ENCODE measurements at places on chromosomes 3 and 15. TPM values are rescaled to one million over a fixed set of nuclear protein-coding genes. Genes with fewer than 3 reads are reported as not detected.
A peak's percentile ranks its signal among the peaks of the same experiment; 100 is the strongest.

- H3K27me3 ChIP-seq: peaks cover 17% of the 10 kb centered on the region
- DNase-seq: no peak
- no peak overlapping the region for H3K27ac ChIP-seq
- peaks cover 16% of the 10 kb centered on the region for H3K4me1 ChIP-seq
- no peak overlapping the region for H3K4me3 ChIP-seq
Observed at GRCh38 chr3:118811236-118811732, 223.4 kb downstream of the IGSF11 start.

GRCh38 chr3:35144011-35144410 is 495.3 kb upstream of the ARPP21 start:
- DNase-seq: no peak
- H3K4me1 ChIP-seq: no peaks in the 10 kb centered on the region
- H3K27me3 ChIP-seq: no peaks in the 10 kb centered on the region

DNA sequence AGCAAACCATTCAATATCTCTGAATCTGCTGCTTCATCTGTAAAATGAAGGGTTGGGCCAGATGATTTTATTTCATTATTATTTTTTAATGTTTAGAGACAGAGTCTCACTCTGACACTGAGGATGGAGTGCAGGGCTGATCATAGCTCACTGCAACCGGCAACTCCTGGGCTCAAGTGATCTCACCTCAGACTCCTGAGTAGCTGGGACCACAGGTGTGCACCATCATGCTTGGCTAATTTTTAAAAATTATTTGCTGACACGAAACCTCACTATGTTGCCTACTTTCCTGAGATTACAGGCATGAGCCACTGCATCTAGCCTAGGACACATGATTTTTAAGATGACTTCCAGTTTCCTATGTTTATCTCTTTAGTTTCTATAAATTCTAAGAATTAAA is 105.8 kb downstream of the P3H2 start:
- no peak overlapping the region for H3K27ac ChIP-seq
- no peaks in the 10 kb centered on the region for H3K4me1 ChIP-seq
- no peak for DNase-seq
- peaks cover 22% of the 10 kb centered on the region for H3K27me3 ChIP-seq
- no peak overlapping the region for H3K4me3 ChIP-seq
- H3K36me3 ChIP-seq: no peaks in the 10 kb centered on the region

DNA sequence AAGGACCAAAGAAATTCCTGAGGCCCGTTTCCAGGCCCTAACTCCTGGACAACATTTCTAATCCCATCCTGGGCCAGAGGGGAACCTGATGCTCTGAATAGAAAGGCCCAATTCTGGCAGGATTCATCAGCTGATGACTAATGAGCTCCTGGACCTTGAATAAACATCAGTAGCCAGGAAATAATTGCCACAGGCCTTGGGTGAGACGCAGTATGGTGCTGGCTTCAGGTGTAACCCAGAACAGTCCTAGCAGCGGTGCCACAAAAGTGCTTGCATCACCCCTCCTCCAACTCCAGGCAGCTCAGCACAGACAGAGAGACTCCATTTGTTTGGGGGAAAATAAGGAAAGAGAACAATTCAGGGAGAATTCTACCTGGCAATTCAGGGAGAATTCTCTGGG is 184.7 kb upstream of the POU1F1 start:
- H3K27me3 ChIP-seq: peaks cover 8% of the 10 kb centered on the region
- no peak overlapping the region for H3K4me3 ChIP-seq
- H3K36me3 ChIP-seq: no peaks in the 10 kb centered on the region

- no peaks in the 10 kb centered on the region for H3K27me3 ChIP-seq
- no peaks in the 10 kb centered on the region for H3K36me3 ChIP-seq
- H3K27ac ChIP-seq: no peak overlapping the region
Observed at GRCh38 chr15:39597751-39598185, 16.9 kb downstream of the THBS1 start.

DNA sequence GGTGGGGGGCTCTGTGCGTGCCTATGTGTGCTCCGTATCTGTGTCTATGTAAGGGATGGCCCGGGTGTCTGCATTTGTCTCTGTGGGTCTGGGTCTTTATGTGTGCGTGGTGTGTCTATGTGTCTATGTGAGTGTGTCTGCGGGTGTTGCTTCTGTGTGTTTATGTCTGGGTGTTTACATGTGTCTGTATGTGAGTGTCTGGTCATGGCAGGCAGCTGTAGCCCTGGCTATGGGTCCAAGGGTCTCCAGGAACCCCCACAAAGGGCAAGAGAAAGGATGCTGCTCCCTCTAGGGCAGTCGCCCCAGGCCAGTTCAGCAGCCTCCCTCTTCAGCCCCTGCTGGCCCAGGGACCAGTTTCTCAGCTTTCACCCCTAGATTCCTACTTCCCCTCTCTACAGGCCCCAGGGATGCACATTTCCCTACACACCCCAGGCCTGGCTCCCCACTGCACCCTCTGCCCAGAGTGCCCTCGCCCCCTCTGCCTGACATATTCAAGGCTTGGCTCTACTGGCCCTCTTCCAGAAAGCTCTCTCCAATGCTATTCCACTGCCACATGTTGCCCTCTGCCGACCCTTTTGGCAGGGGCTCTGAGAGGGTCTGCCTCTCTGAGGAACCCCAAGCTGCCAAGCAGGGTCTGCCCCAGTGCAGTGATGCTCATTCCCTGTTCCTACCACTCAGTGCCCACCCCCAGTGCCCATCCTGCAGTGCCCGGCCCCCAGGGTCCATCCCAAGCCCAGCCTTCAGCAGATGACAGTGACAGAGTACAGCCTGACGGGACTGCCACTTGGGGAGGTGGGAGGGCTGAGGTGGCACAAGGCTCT is 1.0 kb upstream of the MYL3 start:
- H3K36me3 ChIP-seq: no peaks in the 10 kb centered on the region
- H3K27ac ChIP-seq: no peak overlapping the region
- H3K27me3 ChIP-seq: no peaks in the 10 kb centered on the region
- DNase-seq: no peak
- no peak overlapping the region for H3K4me3 ChIP-seq

GRCh38 chr15:66798426-66799061 is 96.5 kb downstream of the SMAD6 start:
- H3K36me3 ChIP-seq: no peaks in the 10 kb centered on the region
- no peak for DNase-seq

GRCh38 chr3:44554626-44555592 is at the start of gene ZKSCAN7:
Gene ZKSCAN7 (plus strand): TSS chr3:44555193. CDS start chr3:44557048, 1,855 bp downstream.
- H3K27me3 ChIP-seq: no peaks in the 10 kb centered on the region
- peaks cover 22% of the 10 kb centered on the region for H3K4me1 ChIP-seq

- DNase-seq: no peak
- no peak overlapping the region for H3K27ac ChIP-seq
- H3K4me1 ChIP-seq: peaks cover 9% of the 10 kb centered on the region
- no peak overlapping the region for H3K4me3 ChIP-seq
Observed at GRCh38 chr15:59278120-59278519, 71.5 kb downstream of the LDHAL6B start.

DNA sequence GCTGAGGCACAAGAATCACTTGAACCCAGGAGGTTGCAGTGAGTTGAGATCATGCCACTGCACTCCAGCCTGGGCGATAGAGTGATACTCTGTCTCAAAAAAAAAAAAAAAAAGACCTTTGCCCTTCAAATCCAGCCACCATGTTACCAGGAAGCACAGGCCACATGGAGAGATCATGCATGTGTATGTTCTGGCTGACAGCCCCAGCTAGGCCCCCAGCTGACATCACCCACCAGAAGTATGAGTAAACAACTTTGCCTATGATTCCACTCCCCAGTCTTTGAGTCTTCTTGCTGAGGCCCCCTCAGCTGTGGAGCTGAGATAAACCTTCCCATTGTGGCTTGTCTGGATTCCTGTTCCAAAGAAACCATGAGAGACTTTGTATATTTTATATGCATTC is 3.3 kb upstream of the ARIH2 start:
- H3K4me1 ChIP-seq: peaks cover 39% of the 10 kb centered on the region
- peak overlapping the region; percentile 27 for H3K4me3 ChIP-seq
- H3K27ac ChIP-seq: peak overlapping the region; percentile 70
- no peaks in the 10 kb centered on the region for H3K27me3 ChIP-seq
- peaks cover 9% of the 10 kb centered on the region for H3K36me3 ChIP-seq
- peak; percentile 54 for DNase-seq

DNA sequence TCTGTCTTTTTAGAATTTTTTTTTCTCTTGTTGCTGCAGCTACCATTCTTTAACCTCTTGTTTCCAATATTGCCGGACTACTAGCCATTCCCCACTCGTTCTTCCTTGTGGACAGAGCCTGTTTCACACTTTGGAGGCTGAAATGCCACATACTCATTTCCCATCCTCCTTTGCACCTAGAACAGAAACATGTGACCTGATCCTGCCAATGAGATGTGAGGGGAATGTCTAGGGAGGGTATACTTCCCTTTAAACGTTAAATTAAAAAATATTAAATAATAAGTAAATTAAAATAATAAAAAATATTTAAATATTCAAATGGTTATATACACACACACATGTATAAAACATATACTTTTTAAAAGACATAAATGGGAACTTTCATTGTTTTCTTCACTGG is 20.6 kb upstream of the MDFIC2 start:
- no peaks in the 10 kb centered on the region for H3K36me3 ChIP-seq
- H3K4me1 ChIP-seq: no peaks in the 10 kb centered on the region
- H3K27me3 ChIP-seq: peaks cover 5% of the 10 kb centered on the region
- no peak overlapping the region for H3K27ac ChIP-seq
- no peak for DNase-seq
- H3K4me3 ChIP-seq: no peak overlapping the region

- H3K4me1 ChIP-seq: no peaks in the 10 kb centered on the region
- H3K4me3 ChIP-seq: no peak overlapping the region
- H3K27ac ChIP-seq: no peak overlapping the region
- no peaks in the 10 kb centered on the region for H3K36me3 ChIP-seq
Observed at GRCh38 chr3:22170370-22170769, 419.4 kb upstream of the ZNF385D start.

GRCh38 chr15:70274255-70274880 is 176.7 kb upstream of the TLE3 start:
- H3K36me3 ChIP-seq: no peaks in the 10 kb centered on the region
- no peak for DNase-seq
- no peak overlapping the region for H3K27ac ChIP-seq

GRCh38 chr3:31157047-31157694 is 262.7 kb upstream of the GADL1 start:
- H3K27me3 ChIP-seq: no peaks in the 10 kb centered on the region
- H3K36me3 ChIP-seq: no peaks in the 10 kb centered on the region
- H3K4me1 ChIP-seq: peaks cover 7% of the 10 kb centered on the region

DNA sequence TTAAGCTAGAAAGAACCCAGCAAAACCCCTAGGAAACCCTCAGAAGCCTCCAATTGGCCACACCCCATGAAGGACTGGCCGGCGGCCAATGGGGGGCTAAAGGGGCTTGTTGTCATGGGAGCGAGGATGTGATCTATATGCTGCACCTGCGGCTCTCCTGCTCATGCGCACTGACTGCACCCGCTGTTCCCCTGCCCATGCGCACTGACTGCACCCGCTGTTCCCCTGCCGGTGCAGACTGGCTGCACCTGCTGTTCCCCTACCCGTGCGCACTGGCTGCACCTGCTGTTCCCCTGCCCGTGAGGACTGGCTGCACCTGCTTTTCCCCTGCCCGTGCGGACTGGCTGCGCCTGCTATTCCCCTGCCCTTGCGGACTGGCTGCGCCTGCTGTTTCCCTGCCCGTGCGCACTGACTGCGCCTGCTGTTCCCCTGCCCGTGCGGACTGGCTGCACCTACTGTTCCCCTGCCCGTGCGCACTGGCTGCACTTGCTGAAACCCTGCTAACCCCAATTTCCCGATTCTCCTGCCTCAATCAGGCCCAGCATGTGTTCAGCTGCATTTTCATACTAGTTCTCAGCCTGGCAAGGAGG is 16.8 kb upstream of the MCCC1 start:
- H3K4me3 ChIP-seq: peak overlapping the region; percentile 82
- H3K27ac ChIP-seq: no peak overlapping the region
- peaks cover 6% of the 10 kb centered on the region for H3K4me1 ChIP-seq
- H3K27me3 ChIP-seq: peaks cover 19% of the 10 kb centered on the region
- no peaks in the 10 kb centered on the region for H3K36me3 ChIP-seq

GRCh38 chr15:101058735-101059134 is 139.6 kb downstream of the LRRK1 start:
- no peak overlapping the region for H3K4me3 ChIP-seq
- H3K36me3 ChIP-seq: no peaks in the 10 kb centered on the region
- no peak for DNase-seq
- H3K27ac ChIP-seq: no peak overlapping the region

DNA sequence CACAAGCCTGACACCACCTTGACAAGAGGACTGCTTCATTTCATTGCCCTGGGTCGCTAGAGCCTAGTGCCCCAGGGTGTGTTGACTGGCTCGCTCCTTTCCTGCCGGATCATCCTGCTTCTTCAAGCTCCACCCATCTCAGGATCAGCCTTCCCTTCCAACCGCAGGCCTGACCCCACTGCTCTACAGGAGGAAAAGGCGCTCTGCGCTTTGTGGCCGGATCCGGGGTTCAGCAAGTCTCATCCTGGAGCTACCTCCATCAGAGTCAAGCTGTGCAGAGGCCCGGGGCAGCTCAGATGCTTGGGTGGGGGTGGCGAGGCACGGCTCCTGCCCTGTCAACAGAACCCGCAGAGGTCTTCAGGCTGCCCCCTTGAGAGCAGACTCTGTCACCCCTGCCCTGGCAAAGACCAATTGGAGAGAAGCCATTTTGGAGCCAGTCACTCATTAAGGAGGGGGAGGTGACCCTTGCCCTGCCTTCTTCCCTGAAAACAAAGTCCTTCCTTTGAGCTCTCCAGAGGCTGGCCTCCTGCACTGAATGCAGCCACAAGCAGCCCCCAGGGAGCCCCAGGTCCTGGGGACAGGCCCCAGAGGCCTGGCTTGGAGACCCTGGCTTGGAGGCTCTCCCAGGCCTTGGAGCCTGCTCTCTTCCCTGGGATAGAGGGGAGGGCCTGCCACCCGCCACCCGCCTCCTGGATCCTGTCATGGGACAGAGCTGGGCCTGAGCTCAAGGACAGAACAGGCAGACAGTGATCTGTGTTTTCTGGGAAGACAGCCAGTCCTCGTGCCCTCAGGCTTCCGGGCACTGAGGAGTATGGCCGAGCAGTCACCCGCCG is 80.3 kb downstream of the CPN2 start:
- no peak overlapping the region for H3K4me3 ChIP-seq
- H3K36me3 ChIP-seq: no peaks in the 10 kb centered on the region
- peaks cover 7% of the 10 kb centered on the region for H3K27me3 ChIP-seq
- no peak overlapping the region for H3K27ac ChIP-seq
- DNase-seq: no peak

GRCh38 chr3:117798221-117798620 is 1088.6 kb downstream of the TUSC7 start:
- no peaks in the 10 kb centered on the region for H3K27me3 ChIP-seq
- H3K4me3 ChIP-seq: no peak overlapping the region
- H3K4me1 ChIP-seq: no peaks in the 10 kb centered on the region
- H3K36me3 ChIP-seq: no peaks in the 10 kb centered on the region

DNA sequence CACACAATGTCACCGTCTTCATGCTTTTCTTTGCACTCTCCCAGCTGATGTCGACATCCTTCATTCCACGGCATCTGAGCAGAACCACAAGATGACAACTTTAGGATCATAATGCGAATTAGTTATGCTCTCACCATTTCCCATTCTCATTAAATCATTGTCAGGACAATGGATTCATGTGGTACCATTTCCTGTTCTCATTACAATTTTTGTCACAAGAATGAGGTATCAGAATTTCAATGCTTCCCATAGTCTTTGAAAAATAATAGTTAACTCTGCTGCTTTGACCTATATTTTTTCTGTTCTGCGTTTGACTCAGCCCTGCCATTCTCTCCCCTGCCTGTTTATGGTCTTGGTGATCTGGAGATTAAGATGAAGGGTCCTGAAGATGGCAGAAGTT is 175.7 kb upstream of the MDFIC2 start:
- no peaks in the 10 kb centered on the region for H3K4me1 ChIP-seq
- no peaks in the 10 kb centered on the region for H3K36me3 ChIP-seq
- H3K27me3 ChIP-seq: peaks cover 29% of the 10 kb centered on the region
- H3K27ac ChIP-seq: no peak overlapping the region
- no peak for DNase-seq
- H3K4me3 ChIP-seq: no peak overlapping the region

GOLGA8S gene
- total RNA-seq: 0.29 TPM

OR5K4 gene
- total RNA-seq: not detected

DNAH12 gene
- total RNA-seq: 0.21 TPM

SYNPR gene
- total RNA-seq: not detected

ZNF385D gene
- not detected for total RNA-seq

CCR9 gene
- not detected for total RNA-seq

Data from activated T-cell treated with anti-CD3 and anti-CD28 coated beads, Interleukin-2, amount 50 U/mL, for 72 hours (primary cell).